ENCODE measurements at places on chromosomes 4 and X.

- DNase-seq = no peak
Observed at GRCh38 chrX:120457766-120458180, 11.3 kb downstream of the LAMP2 start.

DNA sequence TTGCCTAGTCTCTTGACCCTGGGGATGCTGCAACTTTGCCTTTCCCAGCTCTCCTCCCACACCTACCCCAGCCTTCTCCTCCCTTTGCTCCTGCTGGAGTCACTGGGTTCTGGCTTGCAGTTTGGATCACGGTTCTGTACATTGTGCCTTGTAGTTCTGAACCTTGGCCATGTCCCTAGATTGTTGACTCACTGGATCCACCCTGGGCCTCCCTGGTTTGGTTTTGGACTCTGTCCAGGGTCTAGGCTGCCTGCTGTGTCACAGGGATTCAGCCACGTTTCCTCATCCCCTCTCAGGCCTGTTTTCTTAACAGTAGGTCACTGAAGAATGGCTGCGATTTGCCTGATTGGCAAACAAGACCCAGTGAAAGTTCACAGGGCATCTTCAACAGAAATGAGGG lies 11.5 kb upstream of the GABRE start:
- DNase-seq = no peak

DNA sequence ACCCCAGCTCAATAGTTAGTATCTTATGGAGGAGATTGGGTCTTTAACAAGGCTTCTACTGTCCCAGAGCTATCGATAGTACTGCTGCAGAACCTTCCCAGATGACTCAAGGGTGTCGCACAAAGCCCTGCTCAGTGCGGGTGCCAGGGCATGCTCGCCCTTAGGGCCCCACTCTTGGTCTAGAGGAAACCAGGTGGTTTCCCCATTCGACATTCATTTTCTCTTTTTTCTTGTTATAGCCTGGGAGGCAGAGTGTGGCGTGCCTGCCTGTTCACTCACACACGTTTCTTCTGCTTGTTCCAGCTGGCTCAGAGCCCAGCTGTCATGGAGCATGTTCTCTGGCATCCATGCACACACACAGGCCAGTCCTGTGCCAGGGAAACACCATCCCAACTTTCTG lies 144.5 kb downstream of the SMIM20 start:
- no peak for DNase-seq

DNA sequence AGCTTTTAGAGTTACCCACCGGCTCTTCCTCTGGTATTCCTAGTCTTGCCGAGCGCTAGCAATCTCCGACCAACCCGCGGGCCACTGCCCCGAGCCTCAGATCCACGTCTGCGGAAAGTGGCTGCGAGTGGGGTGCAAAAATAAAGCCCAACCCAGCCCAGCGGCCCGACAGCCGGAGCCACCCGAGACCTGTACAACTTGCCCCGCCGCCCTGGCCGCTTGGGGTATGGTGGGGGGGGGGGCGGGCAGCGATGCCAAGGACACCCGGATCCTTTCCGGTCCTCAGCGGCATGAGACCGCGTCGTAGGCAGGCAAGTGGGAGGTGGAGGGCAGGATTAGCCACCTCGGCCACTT lies 1.6 kb downstream of the SLITRK4 start:
- peak; percentile 15 for DNase-seq

DNA sequence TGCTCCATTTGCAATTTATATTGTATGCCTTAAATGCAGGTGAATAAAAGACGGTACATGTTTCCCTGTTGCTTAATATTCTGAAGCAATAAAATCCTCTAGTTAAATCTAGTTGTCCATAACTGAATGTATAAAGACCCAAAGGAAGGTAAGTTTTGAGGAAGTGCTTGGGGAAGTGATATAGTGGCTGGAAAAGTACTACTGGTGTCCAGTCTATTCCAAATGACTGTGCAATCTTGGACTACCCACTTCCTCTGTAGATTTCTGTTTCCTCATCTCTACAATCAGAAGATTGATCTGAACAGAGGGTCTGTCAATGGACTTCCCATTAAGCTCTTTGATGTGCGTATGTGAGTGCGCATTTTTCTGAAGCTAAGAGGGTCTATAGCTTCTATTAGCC lies 17.0 kb downstream of the SNCA start:
- no peak for DNase-seq

DNA sequence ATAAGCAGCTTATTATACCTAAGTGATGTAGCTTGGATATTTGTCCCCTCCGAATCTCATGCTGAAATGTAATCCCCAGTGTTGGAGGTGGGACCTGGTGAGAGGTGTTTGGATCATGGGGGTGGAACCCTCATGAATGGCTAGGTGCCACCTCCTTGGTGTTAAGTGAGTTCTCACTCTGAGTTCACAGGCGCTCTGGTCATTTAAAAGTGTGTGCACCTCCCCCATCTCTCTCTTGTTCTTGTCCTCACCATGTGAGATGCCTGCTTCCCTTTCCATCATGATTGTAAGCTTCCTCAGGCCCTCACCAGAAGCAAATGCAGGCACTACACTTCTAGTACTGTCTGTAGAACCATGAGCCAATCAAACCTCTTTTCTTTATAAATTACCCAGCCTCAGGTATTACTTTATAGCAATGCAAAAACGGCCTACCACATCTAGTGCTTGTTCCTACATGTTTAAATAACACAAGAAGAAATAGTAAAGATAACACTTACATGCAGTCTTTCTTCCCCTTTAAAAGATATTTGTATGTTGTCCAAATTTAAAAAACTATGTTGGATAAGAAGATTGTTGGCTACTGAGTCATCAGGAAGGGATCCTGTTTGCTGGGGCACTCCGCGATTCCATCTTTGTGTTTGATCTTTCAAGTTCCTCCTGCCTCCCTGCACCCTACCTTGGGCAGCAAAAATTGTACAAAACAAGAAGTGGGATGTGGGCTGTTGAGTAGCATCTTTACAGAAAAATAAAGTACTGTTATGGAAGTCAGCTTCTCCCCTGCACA lies 29.7 kb downstream of the PPP1R2C start:
- DNase-seq = no peak

- no peak for DNase-seq
Observed at GRCh38 chrX:30570505-30570904, 7.1 kb downstream of the TASL start.

- peak; percentile 81 for DNase-seq
Observed at GRCh38 chrX:54808109-54808604, 612 bp downstream of the MAGED2 start.

GRCh38 chrX:29617725-29618124 lies 597.6 kb upstream of the MAGEB2 start:
- no peak for DNase-seq

DNA sequence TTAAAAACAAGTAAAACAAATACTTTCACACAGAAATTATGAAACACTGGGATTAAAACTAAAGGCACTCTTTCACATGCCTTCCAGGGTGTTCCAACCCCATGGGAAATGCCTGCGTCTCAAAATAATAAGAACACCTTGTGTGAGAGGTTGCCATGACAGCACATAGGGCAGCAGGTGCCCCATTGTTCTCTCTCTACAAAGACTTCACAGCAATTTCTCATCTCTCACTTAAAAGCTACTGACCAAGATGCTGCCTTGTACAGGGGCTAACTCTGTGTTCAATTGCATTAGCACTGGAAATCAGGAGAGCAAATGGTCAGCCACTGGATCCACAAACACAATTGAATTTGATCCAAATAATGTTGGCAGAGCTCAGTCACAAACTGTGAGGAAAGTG lies 102.5 kb upstream of the GALNTL6 start:
- DNase-seq = no peak

GRCh38 chr4:20773144-20773997 lies 73.1 kb downstream of the PACRGL start:
- no peak for DNase-seq

GRCh38 chr4:170057866-170058265 lies 31.7 kb upstream of the MFAP3L start:
- no peak for DNase-seq
